ENCODE measurements at places on chromosomes 1 and 21. TPM values are rescaled to one million over a fixed set of nuclear protein-coding genes. Genes with fewer than 3 reads are reported as not detected.

Gene TMEM35B
- 19.6 TPM for total RNA-seq

Gene KCNC4
- 10.6 TPM for total RNA-seq

Gene LAX1
- total RNA-seq, result 12.7 TPM

Gene LAMC2
- not detected for total RNA-seq

Gene ACBD6
- total RNA-seq, result 49.1 TPM

Gene CENPS
- total RNA-seq, result 16.3 TPM

Gene MYBPH
- not detected for total RNA-seq

Gene ERG
- total RNA-seq, result not detected

Gene HPDL
- 8.3 TPM for total RNA-seq

Gene FAM72C
- 17.5 TPM for total RNA-seq

Gene TBX15
- not detected for total RNA-seq

Gene CDA
- not detected for total RNA-seq

Gene BCAN
- total RNA-seq, result not detected

Gene TEX38
- total RNA-seq, result not detected

Gene SPRR2D
- not detected for total RNA-seq

Gene PCP4
- not detected for total RNA-seq

Gene SPRR5
- total RNA-seq, result not detected

Gene OLIG2
- total RNA-seq, result not detected

Gene IL10RB
- total RNA-seq, result 39.4 TPM

Gene RPL5
- total RNA-seq, result 789 TPM

Gene GBP2
- total RNA-seq, result 131 TPM

Gene SHE
- total RNA-seq, result not detected

Gene KCNE1
- 0.32 TPM for total RNA-seq

Gene NCF2
- total RNA-seq, result 22.9 TPM

Gene C1orf94
- total RNA-seq, result not detected

Gene TESK2
- 2.0 TPM for total RNA-seq

Gene SPATA46
- total RNA-seq, result not detected

Gene DNAJC28
- total RNA-seq, result 0.23 TPM

Gene AKNAD1
- total RNA-seq, result not detected

Gene KCNE2
- total RNA-seq, result not detected

Gene TPTE
- not detected for total RNA-seq

Gene SOX13
- 0.50 TPM for total RNA-seq

Gene SPRR1A
- total RNA-seq, result not detected

Gene RNU1-3
- total RNA-seq, result 2,397 TPM

Gene GRIK3
- total RNA-seq, result not detected

Gene PLXNA2
- total RNA-seq, result 0.89 TPM

Gene PGBD5
- total RNA-seq, result not detected

Gene TRIM17
- total RNA-seq, result 2.5 TPM

Gene UBE2U
- not detected for total RNA-seq

Gene SFN
- total RNA-seq, result 1.5 TPM

Gene LCE3D
- total RNA-seq, result not detected

Gene RPE65
- not detected for total RNA-seq

Gene ASTN1
- not detected for total RNA-seq

Gene ATP1A4
- total RNA-seq, result not detected

Gene OR2AK2
- total RNA-seq, result not detected

All from T-helper 2 cell treated with Interferon-gamma antibody and Interleukin-4, amounts not matched to agents 100 ng/mL and 5 ng/mL, for 36 hours (primary cell).